ENCODE measurements at places on chromosomes 11 and 22.

GRCh38 chr11:130533113-130533798, 84.8 kb downstream of the ADAMTS15 start:
- no peak for DNase-seq

GRCh38 chr11:80194016-80194415, 753.2 kb upstream of the TENM4 start:
- DNase-seq, result no peak

DNA sequence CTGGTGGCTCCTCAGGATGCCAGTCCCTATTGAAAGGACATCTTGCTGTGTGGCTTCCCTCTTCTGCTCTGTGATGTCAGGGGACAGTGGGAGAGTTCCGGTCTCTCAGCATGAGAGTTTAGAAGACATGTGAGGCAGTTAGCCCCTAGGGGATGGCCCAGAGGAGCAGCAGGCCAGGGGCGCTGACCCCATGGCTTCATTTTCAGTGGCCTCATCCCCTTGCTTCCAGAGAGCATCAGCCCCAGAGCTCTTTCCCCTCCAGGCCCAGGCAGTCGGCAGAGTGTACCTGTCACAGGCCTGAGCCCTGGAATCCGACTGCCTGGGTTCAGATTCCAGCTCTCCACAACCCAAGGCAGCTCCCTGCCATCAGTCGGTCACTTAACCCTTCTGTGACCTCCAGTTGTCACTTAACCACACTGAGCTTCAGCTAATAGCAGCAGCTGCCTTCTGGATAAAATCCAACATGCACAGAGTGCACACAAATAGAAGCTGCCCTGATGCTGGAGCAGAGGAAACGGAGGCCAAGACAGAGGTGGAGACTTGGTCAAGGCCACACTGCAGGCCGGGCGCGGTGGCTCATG, 14.1 kb upstream of the LRRC10B start:
- DNase-seq, result no peak

DNA sequence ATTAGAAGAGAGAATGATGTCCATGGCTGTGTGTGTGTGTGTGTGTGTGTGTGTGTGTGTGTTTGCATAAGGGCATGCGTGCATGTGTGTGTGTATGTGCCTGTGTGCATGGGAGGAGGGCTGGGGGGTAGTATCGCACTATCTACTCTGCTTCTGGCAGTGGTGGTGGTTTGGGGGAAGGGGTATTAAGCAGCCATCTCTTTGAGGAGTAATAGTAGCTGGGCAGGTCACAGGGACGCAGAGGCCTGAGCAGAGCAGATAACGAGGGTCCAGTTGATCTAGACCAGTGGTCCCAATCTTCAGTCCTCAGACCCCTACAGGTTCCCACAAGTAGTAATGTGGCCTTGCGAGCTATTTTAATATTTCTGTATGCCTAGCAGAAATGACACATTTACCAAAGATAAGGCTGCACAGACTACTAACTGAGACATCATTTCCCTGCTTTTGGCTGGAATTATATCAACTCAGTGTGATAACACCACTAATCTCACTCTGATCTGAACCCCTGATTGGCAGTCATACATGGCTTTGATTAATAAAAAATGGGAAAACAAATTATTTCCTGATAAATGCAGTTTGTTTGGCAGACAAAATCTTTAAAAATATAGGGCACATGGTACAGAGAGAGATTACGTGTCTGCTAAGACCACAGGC, 354.3 kb downstream of the BUD13 start:
- no peak for DNase-seq

GRCh38 chr11:75840522-75840921, 25.5 kb downstream of the UVRAG start:
- peak; percentile 47 for DNase-seq

DNA sequence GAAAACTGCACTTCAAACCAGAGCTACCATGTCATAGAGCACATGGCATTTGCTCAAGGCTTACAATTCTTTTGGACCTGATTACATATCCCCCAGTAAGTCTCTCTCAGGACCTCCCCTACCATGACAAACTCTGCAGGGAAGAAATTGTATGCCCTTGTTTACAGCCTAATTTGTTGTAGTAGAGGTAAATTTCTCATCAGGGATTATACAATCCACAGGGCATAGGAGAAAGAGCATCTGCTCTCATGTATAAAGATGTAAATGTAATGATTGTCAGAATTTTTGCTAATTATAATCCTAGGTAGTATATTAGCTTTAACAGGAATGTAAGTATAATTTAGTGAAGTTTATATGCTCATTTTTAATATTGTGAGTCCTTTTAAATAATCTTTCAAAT, at the start of gene OR8B3:
TSS of gene OR8B3 (minus strand) at position 101 of the 400 bp plus-strand sequence. CDS start 1,673 bp downstream, outside the sequence.
- DNase-seq, result no peak

GRCh38 chr11:114802878-114803277, 124.6 kb downstream of the NXPE2 start:
- no peak for DNase-seq

- DNase-seq, result no peak
Measured at GRCh38 chr22:44314425-44315067, 1.8 kb upstream of the SHISAL1 start.

DNA sequence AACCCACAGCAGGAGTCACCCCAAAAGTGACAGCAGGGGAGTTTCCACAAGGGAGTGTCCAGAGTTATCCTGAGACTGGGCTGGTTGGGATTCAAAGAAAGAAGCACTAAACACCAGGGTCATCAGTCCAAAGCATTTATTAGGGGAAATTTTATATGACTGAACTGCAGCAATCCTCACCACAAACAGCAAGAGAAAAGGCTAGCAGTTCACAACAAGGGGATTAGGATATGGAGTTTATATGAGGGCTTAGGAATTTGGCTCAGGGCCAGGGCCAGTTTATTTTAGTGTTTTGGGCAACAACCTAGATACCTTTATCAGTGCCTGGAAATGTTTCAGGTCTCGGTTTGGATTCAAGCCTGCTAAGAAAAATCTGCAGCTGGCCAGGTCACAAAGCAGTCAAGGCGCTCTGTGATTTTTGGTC, 4.6 kb upstream of the TMEM126A start:
- DNase-seq, result peak; percentile 72

DNA sequence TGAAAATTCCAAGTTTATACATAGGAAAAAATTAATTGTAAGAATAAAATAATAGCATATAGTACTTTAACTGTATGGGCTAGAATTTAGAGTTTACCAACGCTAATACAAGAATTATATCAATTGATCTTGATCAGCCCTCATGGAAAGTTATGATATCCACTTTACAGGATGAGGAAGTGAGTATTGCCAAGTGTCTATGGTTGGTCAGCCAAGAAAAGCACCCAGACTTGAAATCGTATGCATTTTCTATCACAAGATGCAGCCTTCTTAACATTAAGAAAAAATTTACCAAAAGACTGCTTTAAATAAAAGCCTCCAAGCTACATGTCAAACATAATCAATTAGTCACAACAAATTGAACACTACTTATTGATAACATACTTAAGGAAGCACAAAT, 53.0 kb downstream of the DDI1 start:
- no peak for DNase-seq

GRCh38 chr22:25551396-25551795, 13.1 kb upstream of the GRK3 start:
- no peak for DNase-seq

- no peak for DNase-seq
Measured at GRCh38 chr22:40178417-40179409, 988 bp downstream of the TNRC6B start.

DNA sequence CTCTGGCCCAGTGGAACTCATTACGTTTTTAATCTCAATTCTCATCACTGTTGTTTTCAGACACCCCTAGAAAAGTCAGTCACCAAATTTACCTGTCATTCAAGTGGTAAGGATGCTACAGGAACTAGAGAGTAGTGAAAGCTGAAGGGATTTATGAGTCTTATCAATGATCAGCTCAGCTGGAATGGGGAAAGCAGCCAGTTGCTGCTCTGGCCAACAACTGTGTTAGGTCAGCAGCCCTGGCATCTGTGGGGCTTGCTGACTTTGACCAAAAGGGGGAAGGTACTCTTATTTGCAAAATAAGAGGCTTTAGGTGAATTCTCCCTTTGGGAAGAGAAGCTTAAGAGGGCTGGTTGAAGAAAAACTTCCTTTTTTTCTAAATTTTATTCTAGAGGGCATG, 76.2 kb upstream of the HORMAD2 start:
- DNase-seq, result no peak

- no peak for DNase-seq
Measured at GRCh38 chr11:111736181-111736590, 30.0 kb downstream of the PPP2R1B start.

- no peak for DNase-seq
Measured at GRCh38 chr22:46067159-46068111, 82.9 kb upstream of the PPARA start.

DNA sequence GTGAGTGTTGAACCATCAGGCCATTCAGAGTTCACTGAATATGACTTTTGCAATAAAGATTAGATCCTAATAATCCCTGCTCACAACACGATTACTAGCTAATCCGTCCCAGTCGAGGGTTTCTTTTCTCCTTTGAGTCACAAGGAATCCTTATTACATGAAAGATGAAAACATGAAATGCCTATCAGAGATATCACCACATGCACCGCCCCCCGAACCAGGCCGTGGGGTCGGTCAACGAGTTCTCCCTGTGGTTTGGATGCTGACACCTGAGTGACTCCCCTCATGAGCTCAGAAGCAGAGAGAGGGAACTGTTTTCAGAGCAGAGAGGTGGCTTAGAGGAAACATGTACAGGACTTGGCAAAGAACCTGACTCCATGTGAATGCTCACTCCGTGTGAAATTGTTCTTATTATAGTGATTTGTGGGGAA, 263.3 kb downstream of the ETS1 start:
- peak; percentile 86 for DNase-seq

DNA sequence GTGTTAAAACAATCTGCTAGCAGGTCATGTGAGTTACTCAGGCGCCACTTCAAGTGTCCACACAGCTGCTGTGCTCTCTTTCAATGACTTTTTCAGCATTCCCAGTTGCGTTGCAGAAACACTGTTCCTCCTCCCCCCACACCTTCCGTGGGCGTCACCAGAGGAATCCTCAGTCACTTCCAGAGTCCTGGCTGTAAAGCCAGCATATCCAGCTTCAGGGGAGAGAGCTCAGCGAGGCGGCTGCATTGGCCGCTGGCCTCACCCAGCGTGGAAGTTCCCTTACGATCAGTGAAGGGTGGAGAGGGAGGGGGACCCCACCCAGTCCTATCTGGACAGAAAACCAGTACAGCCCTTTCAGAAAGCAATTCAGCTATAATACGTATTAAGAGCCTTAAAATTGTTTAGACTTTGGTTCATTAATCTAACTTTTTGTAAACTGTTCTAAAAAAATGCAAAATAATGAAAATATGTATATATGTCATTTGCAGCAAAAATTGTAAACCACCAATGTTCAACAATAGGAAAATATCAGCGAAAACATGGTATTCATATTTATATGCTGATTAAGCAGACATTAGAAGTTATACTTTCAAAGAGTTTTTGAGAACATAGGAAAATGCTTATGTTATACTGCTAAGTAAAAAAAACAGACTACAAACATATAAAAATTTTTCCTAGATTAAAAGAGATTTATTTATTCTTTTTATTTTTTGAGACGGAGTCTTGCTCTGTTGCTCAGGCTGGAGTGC, 2.8 kb upstream of the ANO9 start:
- no peak for DNase-seq

GRCh38 chr22:45553351-45554039, 50.8 kb downstream of the FBLN1 start:
- no peak for DNase-seq

- peak; percentile 59 for DNase-seq
Measured at GRCh38 chr11:100687630-100688395, 725 bp downstream of the ARHGAP42 start.

DNA sequence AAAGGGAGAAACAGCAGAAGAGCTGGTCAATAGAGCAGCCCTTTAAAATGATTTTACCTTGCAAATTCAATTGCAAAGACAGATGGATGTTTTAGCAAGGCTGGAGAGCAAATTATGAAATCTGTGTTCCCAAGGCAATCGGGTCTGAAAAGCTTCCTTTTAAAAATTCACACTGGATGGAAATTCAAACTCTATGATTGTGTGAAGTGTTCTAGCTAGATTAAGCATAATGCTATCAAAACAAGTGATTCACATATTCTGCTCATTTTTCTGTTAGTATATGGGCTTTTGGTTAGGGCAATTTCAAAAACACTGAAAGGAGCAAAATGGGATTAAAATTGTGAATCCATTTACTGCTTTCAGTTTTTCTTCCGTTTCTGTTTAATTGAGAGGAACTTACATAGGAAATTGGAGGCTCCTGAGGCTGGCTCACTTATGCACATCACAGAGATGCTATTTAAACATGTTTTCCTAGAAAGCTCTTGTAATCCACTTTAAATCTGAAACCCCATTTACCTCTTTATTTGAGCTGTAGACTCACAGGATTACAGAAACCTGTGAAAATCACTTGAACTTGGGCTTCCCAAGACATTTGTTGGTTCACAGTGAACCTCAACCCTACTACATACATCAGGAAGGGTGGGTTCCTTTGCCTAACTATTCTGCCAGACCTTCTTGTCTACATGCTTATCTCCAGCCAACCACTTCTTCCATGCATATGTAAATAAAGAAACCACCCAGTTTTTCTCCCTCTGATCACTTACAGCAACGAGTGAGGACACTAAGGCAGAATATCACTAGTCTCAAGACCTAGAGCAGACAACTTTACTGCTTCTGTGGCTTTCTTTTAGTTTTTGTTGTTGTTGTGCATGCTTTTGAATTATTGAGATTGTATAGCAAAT, 201.9 kb upstream of the PITPNB start:
- no peak for DNase-seq

DNA sequence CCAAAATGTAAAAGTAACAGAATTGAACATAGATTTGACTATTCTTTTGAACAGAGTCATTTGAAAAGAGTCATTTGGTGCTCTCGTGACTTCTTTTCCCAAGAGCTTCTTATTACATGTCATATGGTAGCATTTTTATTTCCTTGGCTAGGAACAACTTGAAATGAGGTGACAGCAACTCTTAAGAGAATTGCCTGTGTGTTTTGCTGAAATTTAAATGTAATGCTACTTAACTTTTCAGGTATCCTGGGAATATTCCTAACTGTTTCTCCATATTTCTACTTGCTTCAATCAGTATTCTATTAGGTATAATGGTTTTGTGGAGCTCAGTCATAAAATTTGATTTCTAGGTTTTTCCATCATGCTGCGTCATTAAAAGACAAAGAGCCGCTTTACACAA, 700.7 kb downstream of the LUZP2 start:
- DNase-seq, result no peak

- no peak for DNase-seq
Measured at GRCh38 chr11:31022080-31022479, 347.5 kb downstream of the DCDC1 start.

- DNase-seq, result no peak
Measured at GRCh38 chr11:22347857-22348487, 9.8 kb downstream of the SLC17A6 start.

GRCh38 chr11:87459351-87459750, 421.6 kb downstream of the TMEM135 start:
- no peak for DNase-seq

All from retinal pigment epithelial cell (primary cell).